ENCODE measurements at places on chromosomes 13 and 19.

GRCh38 chr13:111021270-111021669 is 93.8 kb upstream of the ARHGEF7 start:
- no peak for DNase-seq

- peak; percentile 66 for DNase-seq
Measured at GRCh38 chr13:23921451-23921888, 24.2 kb upstream of the C1QTNF9B start.

- DNase-seq: no peak
Measured at GRCh38 chr19:11506101-11506555, 489 bp upstream of the ZNF653 start.

- DNase-seq: no peak
Measured at GRCh38 chr13:47233734-47234133, 336.9 kb upstream of the HTR2A start.
